LHCN-M2 (cell line): ENCODE measurements at places on chromosomes 12 and 14. TPM values are rescaled to one million over a fixed set of nuclear protein-coding genes. Genes with fewer than 3 reads are reported as not detected.
A peak's percentile ranks its signal among the peaks of the same experiment; 100 is the strongest.

DNA sequence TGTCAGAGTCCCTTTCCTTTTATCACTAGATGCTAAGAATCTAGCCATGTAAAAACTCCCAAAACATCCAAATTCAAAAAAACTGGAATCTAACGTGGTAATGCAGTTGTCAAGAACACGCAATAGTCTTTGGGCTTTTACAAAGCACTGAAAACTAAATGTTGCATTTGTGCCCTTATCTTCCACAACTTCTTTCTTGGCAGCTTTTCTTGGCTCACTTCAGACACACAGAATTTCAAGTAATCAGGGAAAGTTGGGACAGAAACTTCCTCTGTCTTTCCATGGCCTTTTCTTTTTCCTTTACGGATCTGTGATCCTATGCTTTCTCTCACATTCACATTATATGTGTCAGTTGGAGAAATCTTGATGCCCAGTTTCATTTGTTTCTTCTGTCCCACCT lies 136.0 kb downstream of the CRADD start:
- DNase-seq, result no peak

DNA sequence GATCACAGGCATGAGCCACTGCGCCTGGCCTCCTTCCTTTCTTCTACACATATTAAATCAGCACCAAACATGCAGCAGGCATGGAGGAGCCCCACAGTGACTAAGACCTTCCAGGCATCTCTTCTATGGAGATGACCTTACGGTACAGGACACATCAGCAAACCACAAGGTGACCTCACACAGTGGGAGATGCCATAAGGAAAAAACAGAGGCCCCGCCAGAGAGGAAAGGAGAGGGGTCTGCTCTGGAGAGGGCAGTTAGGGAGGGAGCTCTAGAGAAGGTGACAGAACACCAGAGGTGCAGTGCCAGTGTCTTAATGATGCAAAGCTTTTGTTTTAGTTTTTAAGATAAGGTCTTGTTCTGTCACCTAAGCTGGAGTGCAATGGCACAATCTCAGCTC lies 81.1 kb upstream of the ESRRB start:
- no peak for DNase-seq

DNA sequence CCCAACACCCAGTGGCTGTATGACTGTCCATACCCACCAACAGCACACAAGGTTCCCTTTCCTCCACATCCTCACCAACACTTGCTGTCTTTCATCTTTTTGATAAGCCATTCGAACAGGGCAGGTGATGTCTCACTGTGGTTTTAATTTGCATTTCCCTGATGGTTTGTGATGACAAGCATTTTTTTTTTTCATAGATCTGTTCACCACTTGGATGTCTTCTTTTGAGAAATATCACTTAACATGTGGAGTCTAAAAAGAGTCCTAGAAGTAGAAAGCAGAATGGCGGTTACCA lies 198.1 kb upstream of the DIO3 start:
- DNase-seq, result no peak

DNA sequence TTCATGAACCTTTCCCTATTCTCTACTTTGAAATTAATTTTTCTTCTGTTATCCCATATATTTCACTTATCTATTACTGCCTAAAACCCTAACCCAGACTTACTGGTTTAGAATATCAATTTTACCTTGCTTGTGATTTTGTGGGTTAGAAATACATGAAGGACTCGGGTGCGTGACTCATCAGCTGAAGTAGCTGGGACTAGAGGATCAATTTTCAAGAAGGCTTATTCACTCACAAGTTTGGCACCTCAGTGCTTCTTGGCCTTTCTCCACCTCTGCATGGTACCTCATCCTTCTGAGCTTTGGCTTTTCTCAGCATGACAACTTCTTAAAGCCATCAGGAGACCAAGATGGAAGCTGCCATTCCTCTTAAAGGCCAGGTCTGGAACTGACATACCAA lies 57.8 kb downstream of the TMEM117 start:
- DNase-seq, result peak; percentile 68

DNA sequence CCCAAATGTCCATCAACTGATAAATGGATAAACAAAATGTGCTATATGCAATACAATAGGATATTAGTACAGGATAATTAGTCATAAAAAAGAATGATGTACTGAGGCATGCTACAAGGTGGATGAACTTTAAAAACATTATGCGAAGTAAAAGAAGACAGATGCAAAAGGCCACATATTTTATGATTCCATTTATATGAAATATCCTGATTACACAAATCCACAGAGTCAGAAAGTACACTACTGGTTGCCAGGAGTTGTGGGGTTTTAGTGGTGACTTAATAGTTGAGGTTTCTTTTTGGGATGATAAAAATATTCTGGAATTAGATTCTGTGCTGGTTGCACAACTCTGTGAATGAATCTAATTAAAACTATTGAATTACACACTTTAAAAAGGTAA lies 12.6 kb downstream of the TRIM9 start:
- no peak for DNase-seq

DNA sequence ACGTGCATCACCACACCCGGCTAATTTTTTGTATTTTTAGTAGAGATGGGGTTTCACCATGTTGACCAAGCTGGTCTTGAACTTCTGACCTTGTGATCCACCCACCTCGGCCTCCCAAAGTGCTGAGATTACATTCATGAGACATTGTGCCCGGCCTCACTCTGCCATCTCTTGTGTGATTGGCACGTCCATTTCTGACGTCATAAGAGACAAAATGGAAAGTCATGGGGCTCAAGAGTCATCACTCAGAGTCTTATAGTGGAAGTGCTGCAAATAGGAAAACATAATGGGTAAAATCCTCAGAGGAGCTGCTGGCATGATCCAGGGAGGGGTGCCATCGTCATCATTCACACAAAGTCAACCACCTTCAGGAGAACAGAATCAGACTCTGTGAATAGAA lies 54.2 kb upstream of the GPATCH2L start:
- peak; percentile 37 for DNase-seq

DNA sequence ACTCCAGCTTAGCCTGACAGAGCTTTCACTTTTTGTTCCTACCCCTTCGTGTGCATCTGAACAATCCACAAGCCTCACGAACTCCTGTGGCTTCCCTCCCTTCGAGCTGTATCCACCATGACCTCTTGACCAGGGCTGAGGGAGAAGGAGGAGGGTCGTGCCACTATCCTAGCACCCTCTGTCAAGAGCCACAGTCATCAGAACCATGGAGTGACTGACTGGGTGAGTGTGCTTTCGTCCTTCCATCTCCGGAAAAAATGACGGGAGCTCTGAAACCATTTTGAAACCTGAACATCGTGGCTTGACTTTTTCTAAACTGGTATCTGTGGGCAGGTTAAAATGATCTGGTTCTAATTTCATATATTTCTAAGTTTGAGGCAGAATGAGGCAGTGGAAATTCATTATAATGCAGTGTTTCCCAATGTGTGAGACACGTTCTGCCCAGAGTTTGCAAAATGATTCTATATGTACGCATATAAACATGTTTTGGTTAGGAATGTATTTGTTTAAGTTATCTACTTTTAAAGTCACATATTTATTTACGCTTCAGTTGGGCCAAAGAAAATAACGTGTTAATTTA lies 27.0 kb downstream of the IL26 start:
- DNase-seq, result no peak

GRCh38 chr14:69612014-69612782 lies 802 bp downstream of the SUSD6 start:
- peak; percentile 15 for DNase-seq

GRCh38 chr12:90963946-90964345 lies 9.0 kb upstream of the CCER1 start:
- DNase-seq, result no peak

DNA sequence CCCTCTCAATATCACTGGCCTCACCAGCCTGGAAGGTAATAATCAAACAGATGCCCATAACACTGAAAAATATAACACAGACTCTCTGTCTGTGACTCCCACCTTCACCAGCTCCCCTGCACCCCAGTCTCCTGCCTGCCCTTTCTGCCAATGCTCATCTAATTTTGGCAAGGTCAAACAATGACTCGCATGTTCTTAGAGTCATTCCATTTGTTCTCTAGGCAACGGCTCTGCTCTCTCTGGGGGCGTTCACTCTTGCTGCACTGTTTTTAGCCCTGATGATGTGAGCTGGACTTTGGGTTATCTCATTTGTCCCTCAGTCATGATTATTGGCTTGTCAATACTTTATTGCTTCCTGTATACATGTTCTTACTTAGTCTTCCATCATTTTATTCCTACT lies 691.8 kb downstream of the FLRT2 start:
- no peak for DNase-seq

DNA sequence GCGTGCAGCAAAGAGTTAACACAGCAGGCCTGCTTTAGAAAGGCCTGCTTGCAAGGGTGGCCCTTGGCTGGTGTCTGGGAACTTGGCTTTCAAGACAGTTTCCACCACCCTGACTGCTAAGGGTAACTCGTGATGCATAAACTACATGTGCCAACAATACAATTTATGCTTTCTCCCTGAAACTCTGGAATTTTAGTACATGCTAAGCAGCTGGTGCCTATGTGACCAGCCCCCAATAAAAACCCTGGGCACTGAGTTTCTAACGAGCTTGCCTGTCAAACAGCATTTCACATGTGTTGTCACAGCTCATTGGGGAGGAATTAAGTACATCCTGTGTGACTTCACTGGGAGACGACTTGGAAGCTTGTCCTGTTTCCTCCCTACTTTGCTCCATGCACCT lies 133.1 kb downstream of the SLC5A8 start:
- peak; percentile 67 for DNase-seq

DNA sequence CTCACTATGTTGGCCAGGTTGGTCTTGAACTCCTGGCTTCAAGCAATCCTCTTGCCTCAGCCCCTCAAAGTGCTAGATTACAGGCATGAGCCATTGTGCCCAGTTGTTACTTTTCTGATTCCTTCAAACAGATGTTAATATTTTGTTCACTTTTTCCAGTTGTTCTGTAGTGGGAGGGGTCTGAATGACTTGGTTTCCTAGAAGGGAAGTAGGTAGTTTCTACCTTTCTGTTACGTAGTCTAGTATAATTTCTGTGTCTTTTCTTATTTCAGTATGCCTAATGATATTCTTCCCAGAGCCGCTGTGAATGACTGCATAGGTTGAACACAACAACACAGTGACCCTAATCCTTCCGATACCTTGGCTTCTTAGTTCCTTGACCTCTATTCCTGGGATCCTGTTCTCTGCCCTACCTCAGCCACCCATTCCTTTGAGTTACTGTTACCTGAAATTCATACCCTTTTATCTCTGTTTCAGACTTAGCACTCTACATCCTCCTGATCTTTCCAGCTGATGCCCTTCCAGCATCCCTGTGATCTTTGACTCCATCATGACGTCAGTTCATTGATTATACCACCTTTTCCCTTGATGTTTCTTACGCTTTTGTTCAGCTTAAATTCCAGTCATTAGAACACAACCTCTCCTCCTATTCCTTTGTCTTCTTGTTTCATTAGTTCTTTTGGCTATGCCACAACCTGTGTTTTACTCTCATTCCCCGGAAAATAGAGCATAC lies 33.3 kb downstream of the RCOR1 start:
- DNase-seq, result no peak

- DNase-seq, result no peak
These were observed 13.2 kb upstream of the SLC6A13 start for GRCh38 chr12:275812-276211.

GRCh38 chr12:46089414-46090162 lies 99.2 kb upstream of the SCAF11 start:
- DNase-seq, result no peak

GRCh38 chr14:60964904-60965303 lies 16.0 kb downstream of the TRMT5 start:
- DNase-seq, result peak; percentile 30

DNA sequence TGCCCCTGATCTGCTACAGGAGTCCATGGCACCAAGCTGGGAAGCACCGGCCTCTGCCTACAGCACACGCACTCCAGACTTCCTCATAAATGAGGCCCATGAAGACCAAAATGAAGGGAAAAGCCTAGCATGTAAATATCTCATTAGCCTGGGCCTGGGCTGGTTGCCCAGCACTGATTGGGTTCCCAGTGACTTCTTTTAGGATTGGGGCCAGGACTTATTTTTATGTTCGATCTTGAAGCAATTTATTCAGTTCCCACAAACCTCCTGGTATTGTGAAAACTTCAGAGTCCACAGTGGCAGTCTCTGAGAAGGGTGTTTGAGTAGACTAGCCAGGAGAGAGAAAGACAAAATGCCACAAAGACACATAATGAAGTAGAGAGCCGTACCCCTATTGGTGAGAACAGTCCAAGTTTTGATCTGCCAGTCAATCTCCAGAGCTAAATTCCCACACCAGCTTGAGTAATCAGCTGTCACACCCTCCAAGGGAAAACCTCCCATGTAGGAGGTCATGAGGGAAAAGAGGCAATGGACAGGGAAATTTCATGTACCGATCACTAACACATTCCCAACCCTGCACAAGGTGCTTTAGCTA lies 78.2 kb downstream of the PHLDA1 start:
- peak; percentile 72 for DNase-seq

DNA sequence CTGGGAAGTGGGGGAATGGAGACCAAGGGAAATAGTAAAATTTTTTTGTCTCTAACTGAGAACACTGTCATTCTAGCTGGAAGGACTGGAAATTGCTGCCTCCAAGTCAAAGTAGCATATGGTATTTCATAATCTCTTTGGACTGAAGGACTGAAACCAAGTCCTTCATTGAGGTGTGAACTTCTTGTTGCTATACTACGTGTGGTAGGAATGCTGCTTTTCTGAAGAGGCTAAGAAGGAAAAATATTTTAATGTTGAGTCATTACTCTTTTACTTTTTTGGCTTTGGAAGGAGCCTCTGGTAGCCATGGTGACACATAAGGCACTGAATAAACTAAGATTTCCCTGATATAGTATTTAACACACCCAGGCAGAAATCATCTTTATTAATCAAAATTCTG lies 465.4 kb downstream of the NPAS3 start:
- peak; percentile 7 for DNase-seq

DNA sequence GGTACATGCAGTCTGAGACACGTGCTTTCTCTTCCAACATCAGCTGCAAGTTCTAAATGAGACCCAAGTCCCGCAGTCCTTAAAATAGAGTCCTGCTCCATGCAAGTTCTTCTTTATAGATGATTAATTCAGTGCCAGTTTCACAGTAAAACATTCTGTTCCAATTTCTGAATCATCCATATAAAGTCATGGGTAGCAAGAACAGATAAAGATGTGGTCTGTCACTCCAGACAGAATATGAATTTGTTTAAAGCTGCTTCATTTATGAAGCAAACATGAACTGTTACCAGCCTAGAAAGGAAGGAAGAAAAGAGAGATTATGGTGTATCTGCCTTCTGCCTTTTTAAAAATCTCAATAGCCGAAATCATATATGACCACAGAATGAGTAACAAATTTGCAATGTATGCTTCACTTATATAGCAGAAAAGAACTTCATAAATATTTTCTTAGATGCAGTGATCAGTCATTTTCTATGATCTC lies 83.3 kb downstream of the KITLG start:
- peak; percentile 41 for DNase-seq

GRCh38 chr12:67460388-67460787 lies 188.2 kb upstream of the DYRK2 start:
- no peak for DNase-seq

CNPY2 gene
- total RNA-seq, result 96.3 and 118 TPM in 2 replicates

EML5 gene
- 0.06 and 0.17 TPM in 2 replicates for total RNA-seq

GLI1 gene
- 1.1 and 1.2 TPM in 2 replicates for total RNA-seq

COX8C gene
- total RNA-seq, result not detected in 2 replicates

LRFN5 gene
- total RNA-seq, result not detected in 2 replicates

TPH2 gene
- not detected in 2 replicates for total RNA-seq

PMCH gene
- total RNA-seq, result not detected in 2 replicates

GPR84 gene
- not detected in 2 replicates for total RNA-seq

CELA1 gene
- not detected in 2 replicates for total RNA-seq

LRRK2 gene
- total RNA-seq, result 1.4 TPM in 2 replicates

CCDC177 gene
- total RNA-seq, result not detected in 2 replicates

YARS2 gene
- total RNA-seq, result 27.2 and 31.8 TPM in 2 replicates

MORN3 gene
- total RNA-seq, result 0.06 TPM in 1 of 2 replicates, not detected in the other

MTA1 gene
- 46.7 and 47.9 TPM in 2 replicates for total RNA-seq

WNT1 gene
- total RNA-seq, result not detected in 2 replicates

MAP3K9 gene
- 0.38 and 0.75 TPM in 2 replicates for total RNA-seq
